M059J (cell line): ENCODE measurements at places on chromosomes 11 and 22. TPM values are rescaled to one million over a fixed set of nuclear protein-coding genes. Genes with fewer than 3 reads are reported as not detected.

DNA sequence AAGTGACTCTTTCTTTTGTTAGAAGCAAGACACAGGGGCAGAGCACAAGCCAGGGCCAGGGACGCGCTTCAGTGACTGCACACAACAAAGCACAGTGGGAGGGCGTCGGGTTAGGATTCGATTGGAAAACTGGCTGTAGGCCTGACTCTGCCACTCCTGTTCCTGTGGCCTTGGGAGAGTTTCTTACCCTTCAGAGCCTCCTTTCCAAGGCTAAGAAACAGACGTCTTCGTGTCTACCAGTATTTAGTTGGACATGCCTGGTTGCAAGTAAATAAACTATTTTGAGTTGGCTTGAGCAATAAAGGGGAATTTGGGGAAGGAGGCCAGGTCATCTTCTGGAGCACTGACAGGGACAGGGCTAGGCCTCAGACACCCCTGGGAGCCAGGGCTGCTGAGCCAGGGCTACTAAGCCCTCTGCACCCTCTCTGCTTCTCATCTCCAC lies 549.1 kb downstream of the INSC start:
- no peak for DNase-seq

DNA sequence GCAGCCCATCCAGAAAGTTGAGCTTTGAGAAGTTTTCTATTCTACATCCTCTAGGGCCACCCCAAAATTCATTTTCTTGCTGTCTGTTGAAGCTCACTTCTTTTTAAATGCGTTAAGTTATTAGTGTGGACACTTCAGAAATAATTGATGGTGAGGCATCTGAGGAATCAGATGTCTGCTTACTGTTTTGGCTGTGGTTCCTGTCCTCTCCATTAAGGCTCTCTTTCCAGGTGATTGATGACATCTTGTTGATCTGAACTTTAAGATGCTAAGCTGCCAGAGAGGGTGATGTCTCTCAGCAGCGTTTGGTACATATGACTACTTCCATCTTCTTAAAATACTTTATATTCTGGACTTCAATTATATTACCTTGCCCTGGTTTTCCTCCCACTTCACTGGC lies 45.2 kb downstream of the FAT3 start:
- DNase-seq: no peak

DNA sequence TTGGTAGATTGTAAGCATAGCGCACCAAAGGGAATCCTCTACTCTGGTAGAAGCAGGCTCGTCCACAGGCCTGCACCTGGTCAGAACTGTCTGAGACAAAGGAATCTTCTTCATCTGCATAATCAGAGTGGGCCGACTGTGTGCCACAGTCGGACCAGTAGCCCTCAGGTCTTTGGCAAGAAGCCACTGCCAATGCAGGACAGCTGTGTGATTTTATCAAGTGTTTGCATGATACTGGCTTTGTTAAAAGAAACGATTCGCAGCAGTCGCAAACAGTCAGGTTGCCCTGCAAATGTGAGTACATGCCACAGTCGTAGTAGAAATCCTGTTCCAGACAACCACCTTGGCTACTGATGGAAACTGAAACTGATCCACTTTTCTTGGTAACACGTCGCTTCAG lies 4.9 kb upstream of the CCDC34 start:
- no peak for DNase-seq

GRCh38 chr22:33409079-33409478 lies 350.9 kb upstream of the SYN3 start:
- DNase-seq: no peak

DNA sequence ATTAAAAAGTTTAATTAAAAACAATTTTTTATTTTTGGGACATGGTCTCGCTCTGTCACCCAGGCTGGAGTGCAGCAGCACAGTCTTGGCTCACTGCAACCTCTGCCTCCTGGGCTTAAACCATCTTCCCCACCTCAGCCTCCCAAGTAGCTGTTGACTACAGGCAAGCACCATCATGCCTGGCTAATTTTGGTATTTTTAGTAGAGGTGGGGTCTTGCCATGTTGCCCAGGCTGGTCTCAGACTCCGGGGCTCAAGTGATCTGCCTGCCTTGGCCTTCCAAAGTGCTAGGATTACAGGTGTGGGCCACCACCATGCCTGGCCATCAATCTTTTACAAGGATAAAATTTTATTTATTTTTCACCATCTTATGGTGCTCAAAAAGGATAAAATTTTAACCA lies 43.3 kb upstream of the PHOX2A start:
- no peak for DNase-seq

DNA sequence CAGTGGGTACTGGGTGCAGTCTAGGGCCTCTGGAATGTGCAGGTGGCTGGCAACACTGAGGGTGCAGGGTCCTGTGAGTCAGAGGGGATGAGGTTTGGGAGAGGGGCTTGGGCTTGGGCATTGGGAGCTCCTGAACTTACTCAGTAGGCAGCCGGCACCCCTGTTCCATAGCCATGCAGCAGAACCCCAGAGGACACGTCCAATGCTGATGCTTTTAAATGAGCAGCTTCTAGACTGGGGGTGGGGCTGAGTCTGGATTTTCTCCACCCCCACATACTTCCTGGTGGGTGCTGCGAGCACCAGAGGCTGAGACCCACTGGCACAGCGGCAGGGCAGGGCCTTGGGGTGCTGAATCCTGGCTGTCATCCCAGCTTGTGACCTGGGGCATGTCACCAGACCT lies 71.4 kb downstream of the ARHGAP8 start:
- no peak for DNase-seq

GRCh38 chr11:118533769-118534729 lies 3.1 kb downstream of the TMEM25 start:
- DNase-seq: no peak

- no peak for DNase-seq
Observed at GRCh38 chr11:5524756-5525155, 8.3 kb upstream of the UBQLNL start.

GRCh38 chr11:17378655-17379054 lies 9.8 kb downstream of the KCNJ11 start:
- DNase-seq: no peak

DNA sequence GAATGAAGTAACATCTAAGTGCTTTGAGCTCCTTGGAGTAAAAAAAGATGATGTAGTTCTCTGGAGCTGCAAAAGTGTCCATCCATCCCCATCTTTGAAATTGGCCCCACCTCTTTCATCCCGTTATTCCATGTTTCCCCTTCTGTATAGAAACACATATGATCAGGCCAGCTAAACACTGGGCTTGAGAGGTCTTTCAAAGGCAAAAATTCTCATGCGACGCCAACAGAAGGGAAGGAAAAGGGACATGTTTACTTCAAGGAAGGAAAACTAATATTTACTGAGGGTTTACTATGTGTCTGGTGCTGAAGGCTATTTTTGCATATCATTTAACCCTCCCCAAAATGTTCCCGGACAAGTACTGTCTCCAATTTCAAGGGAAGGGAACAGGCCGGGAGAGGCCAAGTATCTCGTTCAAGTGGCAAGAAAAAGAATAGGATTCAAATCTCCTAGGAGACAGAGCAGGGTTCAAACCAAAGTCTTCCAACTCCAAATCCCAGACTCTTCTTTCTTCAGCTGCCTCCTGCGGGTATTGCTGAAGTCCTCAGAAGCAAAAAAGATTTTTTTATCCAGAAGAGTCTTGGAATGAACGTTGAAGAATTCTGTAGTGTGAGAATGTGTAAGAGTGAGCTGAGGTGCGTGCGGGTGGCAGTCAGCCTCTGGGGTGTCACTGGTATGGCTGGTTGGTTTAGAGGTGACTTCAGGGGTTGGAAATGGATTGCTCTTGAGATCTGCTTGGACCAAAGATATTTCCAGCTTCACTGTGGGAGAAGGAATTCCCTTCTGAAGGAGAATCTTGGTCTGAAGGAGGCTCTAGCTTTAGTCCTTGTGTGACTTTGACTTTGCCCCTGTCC lies 10.1 kb downstream of the TECTA start:
- no peak for DNase-seq

GRCh38 chr11:116935089-116935488 lies 97.7 kb upstream of the APOA1 start:
- DNase-seq: no peak

DNA sequence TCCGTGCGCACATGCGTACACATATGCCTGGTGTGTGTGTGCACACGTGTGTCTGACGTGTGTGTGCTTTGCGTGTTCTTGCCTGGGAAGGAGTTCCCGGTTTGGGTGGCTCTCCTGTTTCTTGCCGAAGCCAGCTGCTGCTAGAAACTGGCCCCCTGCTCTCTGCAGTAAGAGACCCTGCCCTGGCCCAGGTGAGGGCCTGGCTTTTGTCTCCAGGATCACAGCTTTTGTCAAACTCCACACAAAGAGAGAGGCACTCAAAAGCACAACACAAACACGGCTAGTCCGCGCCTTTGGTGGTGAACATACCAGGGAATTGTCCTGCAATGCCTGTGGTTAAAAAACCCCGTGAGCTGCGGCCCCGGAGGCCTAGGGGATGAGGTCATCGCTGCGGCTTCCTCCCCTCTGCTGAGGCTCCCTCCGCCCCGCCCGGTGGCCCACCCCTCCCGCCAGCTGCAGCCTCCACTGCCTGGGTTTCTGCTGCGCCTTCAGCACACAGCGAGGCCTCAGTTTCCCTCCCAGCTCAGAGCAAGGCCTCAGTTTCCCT lies 88.9 kb downstream of the KCNQ1 start:
- peak; percentile 93 for DNase-seq

GRCh38 chr11:47879259-47880158 lies 31.4 kb upstream of the NUP160 start:
- DNase-seq: no peak

DNA sequence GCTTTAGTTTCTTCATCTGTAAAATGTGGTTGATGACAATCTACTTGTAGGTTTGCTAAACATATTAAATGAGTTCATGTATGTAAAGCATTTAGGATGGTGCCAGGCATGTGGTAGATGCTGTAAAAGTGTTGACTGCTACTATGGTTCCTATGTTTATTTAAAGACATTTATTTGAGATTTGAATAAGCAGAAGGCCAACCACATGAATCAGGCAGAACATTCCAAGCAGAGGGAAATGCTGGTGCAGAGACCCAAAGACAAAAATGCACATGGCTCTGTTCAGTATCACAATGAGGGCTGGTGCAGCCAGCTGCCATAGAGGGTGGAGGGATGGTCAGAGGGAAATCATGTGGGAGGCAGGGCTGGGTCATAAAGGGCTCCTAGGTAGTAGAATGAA lies 156.2 kb upstream of the PDGFD start:
- peak; percentile 35 for DNase-seq

- no peak for DNase-seq
Observed at GRCh38 chr11:17026487-17027082, 12.4 kb upstream of the PLEKHA7 start.

GRCh38 chr11:2107521-2107920 lies 31.7 kb downstream of the IGF2 start:
- DNase-seq: no peak

DNA sequence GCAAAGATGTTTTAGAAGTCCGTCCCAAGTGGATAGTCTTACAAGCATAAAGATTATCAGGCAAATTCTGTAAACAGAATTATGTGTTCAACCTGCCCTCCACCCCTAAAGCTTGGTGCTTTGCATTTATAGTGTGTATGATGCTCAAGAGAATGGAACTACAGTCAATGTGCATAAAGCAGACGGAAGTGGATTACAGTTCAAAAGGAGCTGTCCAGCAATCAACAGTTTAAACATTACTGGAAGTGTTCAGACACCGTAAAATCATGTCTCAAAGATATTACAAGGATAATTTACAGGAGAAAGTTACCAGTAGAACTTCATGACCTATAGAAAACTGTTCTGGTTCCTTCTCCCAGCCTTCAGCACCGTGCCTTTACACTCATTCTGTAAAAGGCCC lies 1.0 kb downstream of the RIC3 start:
- DNase-seq: peak; percentile 15

- DNase-seq: no peak
Observed at GRCh38 chr11:71988050-71988449, 10.7 kb upstream of the IL18BP start.

DNA sequence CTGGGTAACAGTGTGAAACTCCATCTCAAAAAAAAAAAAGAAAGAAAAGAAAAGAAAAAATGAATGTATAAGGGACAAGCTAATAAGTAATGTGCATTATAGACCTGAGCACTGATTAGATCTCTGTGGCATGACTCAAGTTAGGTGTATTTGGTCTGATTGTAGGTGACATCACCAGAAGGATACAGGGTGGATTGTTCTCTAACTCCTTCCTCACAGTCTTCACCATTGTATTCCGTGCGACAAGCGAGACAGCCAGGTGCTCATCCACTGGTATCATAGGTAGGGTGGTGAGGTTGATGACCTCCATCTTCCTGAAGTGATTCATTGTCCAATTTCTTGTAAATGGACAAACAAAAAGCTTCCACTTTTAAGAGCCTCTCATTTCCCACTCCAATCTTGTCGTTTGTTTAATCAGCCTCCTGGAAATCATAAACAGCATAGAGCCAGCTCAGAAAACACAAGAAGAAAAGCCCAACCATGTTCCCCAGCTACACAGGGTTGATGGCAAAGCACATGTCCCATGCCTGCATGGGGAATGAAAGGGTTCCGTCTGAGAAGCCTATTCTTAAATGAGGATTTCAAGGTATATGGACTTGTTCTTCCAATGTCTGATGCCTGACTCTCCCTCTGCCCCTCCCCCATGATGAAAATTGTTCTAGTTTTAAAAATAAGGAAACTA lies 6.2 kb downstream of the FAM227A start:
- DNase-seq: no peak

DNA sequence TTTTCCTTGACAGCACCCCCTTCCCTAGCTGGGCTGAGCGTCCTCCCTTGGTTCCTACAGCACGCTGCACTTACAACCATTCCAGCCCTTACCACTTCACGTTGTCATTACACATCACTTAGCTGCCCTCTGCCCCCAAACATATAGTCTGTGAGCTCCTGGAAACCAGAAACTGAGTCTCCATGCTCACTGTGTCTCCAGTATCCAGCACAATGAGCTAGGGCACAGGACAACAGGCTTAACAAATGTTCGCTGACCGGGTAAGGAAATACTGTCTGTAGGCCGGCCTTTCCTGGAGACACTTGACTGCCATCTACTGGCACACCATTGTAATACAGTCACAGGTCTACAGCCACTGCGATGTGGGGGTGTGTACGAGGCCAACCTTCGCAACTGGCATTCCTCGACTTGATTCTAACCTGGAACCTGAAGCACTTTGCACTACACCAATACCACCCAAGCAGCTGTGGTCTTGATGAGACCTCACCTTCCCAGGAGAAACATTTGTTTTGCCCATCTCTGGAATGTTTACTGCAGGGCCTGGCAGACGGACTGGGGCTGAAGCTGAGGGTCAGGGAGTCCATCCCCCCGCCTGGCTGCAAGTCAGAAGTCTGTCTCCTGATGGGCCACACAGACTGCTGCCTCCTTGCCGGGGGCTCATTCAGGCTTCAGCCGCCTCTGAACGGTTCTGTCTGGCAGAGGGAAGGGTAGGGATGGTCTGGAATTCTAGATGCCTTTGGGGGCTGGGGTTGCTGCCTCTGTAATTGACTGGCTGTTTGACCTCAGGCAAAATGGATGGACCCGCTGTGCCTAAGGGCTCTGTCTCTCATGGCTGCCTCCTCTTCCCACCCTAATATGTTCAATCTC lies 72.0 kb downstream of the SYN3 start:
- DNase-seq: peak; percentile 71

- no peak for DNase-seq
Observed at GRCh38 chr11:119888119-119888518, 159.1 kb upstream of the NECTIN1 start.

MYOD1 gene
- 0.05 and 0.12 TPM in 2 replicates for total RNA-seq

SLC22A8 gene
- not detected in 2 replicates for total RNA-seq

GGT5 gene
- not detected in 2 replicates for total RNA-seq

FDX1 gene
- 17.1 and 21.2 TPM in 2 replicates for total RNA-seq

SCUBE1 gene
- 11.5 and 17.4 TPM in 2 replicates for total RNA-seq
